Karpas-422 (cell line): ENCODE measurements at places on chromosomes 5 and 9. TPM values are rescaled to one million over a fixed set of nuclear protein-coding genes. Genes with fewer than 3 reads are reported as not detected.

PPP1R26 gene
- total RNA-seq, result 0.22 and 1.2 TPM in 2 replicates

CD72 gene
- total RNA-seq, result 5.6 and 7.8 TPM in 2 replicates

ARHGEF37 gene
- total RNA-seq, result 17.0 and 30.0 TPM in 2 replicates

PFN3 gene
- not detected in 2 replicates for total RNA-seq

FCN1 gene
- not detected in 2 replicates for total RNA-seq

KLF4 gene
- not detected in 2 replicates for total RNA-seq

DNM1 gene
- total RNA-seq, result 0.65 and 5.0 TPM in 2 replicates

DNA sequence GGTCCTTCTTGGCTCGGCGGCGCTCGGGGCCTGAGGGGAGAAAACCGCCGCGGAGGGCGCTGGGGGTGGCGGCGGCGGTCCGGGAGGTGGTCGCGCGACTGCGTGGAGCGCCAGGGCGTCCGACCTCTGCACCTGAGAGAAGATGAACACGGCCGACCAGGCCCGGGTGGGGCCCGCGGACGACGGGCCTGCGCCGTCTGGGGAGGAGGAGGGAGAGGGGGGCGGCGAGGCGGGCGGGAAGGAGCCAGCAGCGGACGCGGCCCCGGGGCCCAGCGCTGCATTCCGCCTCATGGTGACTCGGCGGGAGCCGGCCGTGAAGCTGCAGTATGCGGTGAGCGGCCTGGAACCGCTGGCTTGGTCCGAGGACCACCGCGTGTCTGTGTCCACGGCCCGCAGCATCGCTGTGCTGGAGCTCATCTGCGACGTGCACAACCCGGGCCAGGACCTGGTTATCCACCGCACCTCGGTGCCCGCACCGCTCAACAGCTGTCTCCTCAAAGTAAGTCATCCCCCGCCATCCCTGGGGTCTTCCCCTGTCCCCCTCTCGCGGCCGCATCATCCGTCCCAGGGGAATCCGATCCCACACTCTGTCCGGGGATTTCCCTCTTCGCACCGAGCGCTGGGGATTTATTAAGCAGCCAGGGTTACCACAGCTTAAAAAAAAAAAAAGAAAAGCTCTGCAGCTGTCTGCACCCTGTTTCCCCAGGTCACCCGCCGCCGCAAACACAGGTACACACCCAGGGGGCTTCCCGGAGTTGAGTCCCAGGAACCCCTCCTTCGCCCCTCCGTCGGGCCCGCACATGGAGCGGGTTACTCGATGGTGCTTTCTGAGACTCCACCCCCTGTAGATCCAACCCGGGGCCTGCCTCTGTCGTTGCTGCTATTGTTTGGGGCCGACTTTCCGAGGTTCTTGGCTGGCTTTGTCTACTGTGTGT, at the start of gene GTF3C4:
TSS of gene GTF3C4 (plus strand) at position 8 of the 935 bp plus-strand sequence. CDS start at position 143, 135 bp downstream.
- peak; percentile 59 for DNase-seq
- H3K27me3 ChIP-seq, result no peaks in the 10 kb centered on the region
- peak within 1 kb of the TSS; percentile 79 for H3K4me3 ChIP-seq
- peak within 1 kb of the TSS; percentile 83 for H3K27ac ChIP-seq
- peaks cover 27% of the 10 kb centered on the region for H3K4me1 ChIP-seq

DNA sequence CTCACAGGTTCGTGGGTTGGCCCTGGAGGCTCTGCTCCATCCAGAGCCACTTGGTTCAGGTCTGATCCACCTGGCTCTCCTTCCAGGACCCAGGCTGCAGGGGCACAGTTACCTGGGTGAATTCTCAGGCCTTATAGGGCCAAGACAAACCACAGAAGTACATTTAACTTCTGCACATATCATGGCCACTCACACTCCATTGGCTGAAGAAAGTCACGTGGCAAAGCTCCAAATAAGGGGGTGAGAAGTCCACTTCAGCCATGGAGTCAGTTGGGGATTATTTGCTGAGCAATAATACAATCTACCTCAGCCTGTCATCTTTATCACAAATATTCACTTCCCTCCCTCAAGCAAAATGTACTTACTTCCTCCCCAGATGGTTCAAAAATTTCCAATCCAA, 83.6 kb downstream of the MACROH2A1 start:
- H3K27ac ChIP-seq, result no peak overlapping the region
- no peak for DNase-seq
- H3K27me3 ChIP-seq, result no peaks in the 10 kb centered on the region
- no peaks in the 10 kb centered on the region for H3K36me3 ChIP-seq
- H3K4me1 ChIP-seq, result no peaks in the 10 kb centered on the region

- no peak overlapping the region for H3K4me3 ChIP-seq
- no peak for DNase-seq
- H3K4me1 ChIP-seq, result no peaks in the 10 kb centered on the region
- no peaks in the 10 kb centered on the region for H3K36me3 ChIP-seq
These were observed 2.4 kb downstream of the MAP1B start for GRCh38 chr5:72109625-72110024.

- peak overlapping the region; percentile 5; the same call in 1 of the 2 replicates for H3K4me3 ChIP-seq
- no peak for DNase-seq
- no peaks in the 10 kb centered on the region; the same call in 1 of the 2 replicates for H3K36me3 ChIP-seq
- H3K4me1 ChIP-seq, result peaks cover 52% of the 10 kb centered on the region
- peak overlapping the region; percentile 77 for H3K27ac ChIP-seq
- no peaks in the 10 kb centered on the region for H3K27me3 ChIP-seq
These were observed 26.7 kb downstream of the LNPEP start for GRCh38 chr5:96962540-96962991.
